T-helper 2 cell treated with Interferon-gamma antibody and Interleukin-4, amounts not matched to agents 5 μg/mL and 100 μg/mL, for 36 hours (primary cell): ENCODE measurements at places on chromosomes 12 and 14.

DNA sequence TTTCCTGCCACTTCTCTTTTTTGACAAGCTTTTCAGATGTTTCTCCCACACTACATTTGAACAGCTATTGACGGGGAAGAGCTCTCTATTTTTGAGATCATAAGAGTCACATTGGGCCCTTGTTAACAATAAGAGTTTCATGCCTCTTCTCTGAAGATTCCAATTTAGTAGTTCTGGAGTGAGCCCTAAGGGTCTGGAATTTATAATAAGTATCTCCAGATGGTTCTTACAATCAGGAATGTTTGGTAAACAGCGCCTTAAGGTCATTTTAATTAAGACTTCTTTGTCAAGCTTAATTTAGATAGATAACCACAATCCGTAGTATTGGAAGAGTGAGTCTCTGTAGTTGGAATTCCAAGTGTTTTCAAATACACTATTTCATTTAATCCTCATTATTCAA is 60.6 kb upstream of the HECTD1 start:
- no peak for DNase-seq

- no peak for DNase-seq
Measured at GRCh38 chr14:36509069-36509917, 10.7 kb downstream of the NKX2-1 start.

DNA sequence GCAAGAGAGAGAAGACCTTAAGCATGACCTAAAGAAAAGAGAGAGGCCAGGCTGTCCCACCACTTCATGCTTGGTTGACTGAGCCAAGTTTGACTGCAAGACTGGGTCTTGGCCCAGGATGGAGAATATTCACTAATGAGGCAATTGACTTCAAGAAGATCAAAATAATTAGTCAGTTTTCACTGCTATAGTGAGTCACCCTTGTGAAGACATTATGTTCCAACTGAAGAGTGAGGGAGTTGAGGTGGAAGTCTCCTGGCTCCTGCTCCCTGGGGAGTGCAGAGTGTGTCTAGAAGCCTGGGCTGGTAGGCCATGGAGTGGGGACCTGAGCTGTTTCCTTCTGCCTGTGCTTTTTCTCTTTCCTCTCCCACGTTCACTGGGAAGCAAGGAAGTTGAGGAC is 117.6 kb downstream of the CACNA1C start:
- DNase-seq, result no peak

- no peak for DNase-seq
Measured at GRCh38 chr12:18823461-18823860, 85.5 kb downstream of the CAPZA3 start.

DNA sequence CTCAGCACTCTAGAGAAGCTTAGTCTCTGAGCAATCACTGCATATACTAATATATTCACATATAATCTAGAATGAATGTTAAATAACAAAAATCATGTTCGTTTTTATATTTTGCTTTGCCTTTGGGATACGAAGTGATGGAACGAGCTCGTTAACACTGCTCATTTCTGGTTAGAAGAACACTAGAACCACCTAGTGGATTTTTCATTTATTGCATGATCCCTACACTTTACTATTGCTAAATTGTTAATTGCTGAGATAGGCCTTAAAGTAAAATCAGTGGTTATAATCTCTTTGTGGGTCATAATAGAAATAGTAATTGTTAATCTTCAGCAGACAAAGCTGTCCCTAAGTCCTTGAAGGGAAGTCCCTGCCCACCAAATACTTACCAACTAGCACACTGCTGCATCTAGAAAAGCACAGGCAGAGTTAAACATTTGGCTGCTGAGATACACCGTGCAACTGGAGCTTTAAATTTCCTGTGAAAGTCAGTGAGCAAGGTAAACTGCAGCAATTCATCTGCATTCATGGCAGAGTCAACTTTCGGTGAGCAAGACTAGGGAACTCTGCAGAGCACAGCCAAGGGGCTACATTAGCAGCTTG is 353.7 kb downstream of the APAF1 start:
- no peak for DNase-seq

DNA sequence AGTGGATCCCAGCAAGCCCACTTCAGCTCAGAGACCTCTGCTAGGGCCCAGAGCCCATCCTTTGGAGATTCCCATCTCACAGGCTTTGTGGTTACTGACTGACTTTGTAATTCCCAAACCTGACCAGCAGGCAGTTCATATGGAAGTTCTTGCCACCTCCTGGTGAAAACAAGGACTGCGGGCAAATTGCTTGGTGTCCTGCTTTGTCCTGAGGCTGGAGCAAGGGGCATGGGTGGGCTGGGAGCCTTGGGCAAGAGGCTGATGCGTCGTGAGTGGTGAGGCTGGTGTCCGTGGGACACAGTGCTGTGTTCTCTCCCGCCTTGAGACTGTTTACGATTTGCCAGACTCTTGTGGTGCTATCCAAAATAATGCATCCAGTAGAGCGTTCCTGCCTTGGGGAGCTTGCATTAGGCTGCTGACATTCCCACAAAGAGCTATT is 91.0 kb downstream of the LRRC74A start:
- no peak for DNase-seq

DNA sequence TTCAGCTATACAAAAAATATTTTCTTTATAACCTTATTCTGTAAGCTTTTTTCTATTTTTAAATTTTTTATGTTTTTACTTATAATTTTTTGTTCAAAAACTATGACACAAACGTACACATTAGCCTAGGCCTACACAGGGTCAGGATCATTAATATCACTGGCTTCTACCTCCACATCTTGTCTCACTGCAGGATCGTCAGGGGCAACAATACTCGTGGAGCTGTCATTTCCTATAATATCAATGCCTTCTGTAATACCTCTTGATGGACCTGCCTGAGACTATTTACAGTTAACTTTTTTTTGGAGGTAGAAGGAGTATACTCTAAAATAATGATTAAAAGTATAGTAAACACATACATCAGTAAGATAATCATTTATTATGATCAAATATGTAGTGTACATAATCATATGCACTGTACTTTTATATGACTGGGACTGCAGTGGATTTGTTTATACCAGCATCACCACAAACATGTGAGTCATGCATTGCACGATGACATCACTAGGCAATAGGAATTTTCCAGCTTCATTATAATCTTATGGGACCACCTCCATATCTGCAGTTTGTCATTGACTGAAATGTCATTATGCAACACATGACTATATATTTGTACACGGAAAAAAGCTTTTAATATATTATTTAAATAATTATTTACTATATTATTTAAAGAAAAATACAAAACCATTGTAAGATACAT is 18.5 kb upstream of the PMCH start:
- DNase-seq, result no peak

- DNase-seq, result no peak
Measured at GRCh38 chr14:102951034-102951433, 28.6 kb downstream of the AMN start.
